ENCODE measurements at places on chromosomes 7 and 10. TPM values are rescaled to one million over a fixed set of nuclear protein-coding genes. Genes with fewer than 3 reads are reported as not detected.

GRCh38 chr10:15120523-15120922 lies 23.4 kb downstream of the RPP38 start:
- H3K36me3 ChIP-seq, result peaks cover 12% of the 10 kb centered on the region
- H3K4me1 ChIP-seq, result peaks cover 7% of the 10 kb centered on the region
- DNase-seq, result peak; percentile 79
- H3K4me3 ChIP-seq, result no peak overlapping the region
- no peak overlapping the region for H3K27ac ChIP-seq

DNA sequence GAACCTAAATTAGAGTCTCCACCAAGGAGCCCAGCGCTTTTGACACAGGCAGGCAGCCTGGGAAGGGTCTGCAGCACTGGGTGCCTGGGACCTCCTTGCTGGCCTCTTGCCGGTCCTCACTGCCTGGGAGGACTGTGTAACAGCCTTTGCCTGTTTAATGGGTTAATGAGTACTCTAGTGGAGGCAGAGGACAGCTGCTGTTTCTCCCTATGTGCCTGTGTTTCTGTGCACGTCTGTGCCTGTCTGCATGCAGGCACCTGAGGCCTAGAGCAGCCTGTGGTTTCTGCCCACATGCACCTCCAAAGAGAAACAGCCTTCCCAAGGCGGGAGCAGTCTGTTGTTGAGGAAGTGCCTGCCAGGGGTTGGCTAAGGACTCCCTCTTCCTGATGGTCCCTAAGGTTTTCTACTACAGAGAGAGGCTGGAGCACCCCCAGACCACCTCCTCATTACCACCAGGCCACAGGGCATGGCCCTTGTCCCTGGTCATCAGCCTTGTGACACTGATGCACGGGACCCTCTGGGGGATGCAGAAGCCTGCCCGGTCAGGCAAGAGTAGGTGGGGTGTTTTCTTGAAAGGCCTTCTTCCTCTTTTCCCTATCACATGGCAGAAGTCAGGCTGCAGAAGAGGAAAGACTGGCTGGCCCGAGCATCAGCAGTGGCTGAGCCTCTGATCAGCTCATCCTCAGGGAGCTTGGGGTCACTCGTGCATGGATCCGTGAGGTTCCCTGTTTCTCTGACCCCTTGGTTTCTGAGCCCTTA lies 14.2 kb downstream of the SLC29A3 start:
- no peak for DNase-seq
- H3K27ac ChIP-seq, result no peak overlapping the region
- no peaks in the 10 kb centered on the region for H3K36me3 ChIP-seq
- no peaks in the 10 kb centered on the region for H3K4me1 ChIP-seq

GRCh38 chr10:420154-421121 lies 269.0 kb downstream of the DIP2C start:
- H3K36me3 ChIP-seq, result peaks cover 50% of the 10 kb centered on the region
- no peak for DNase-seq
- no peaks in the 10 kb centered on the region for H3K27me3 ChIP-seq
- H3K4me1 ChIP-seq, result no peaks in the 10 kb centered on the region
- H3K4me3 ChIP-seq, result no peak overlapping the region
- no peak overlapping the region for H3K27ac ChIP-seq

- H3K4me1 ChIP-seq, result no peaks in the 10 kb centered on the region
- no peak overlapping the region for H3K27ac ChIP-seq
- H3K4me3 ChIP-seq, result no peak overlapping the region
- H3K36me3 ChIP-seq, result no peaks in the 10 kb centered on the region
- no peak for DNase-seq
- no peaks in the 10 kb centered on the region for H3K27me3 ChIP-seq
Measured at GRCh38 chr10:87605628-87606251, 53.9 kb upstream of the PAPSS2 start.

Gene DNA2
- polyA plus RNA-seq, result 3.9 TPM

Gene TIMM23B
- 12.9 TPM for polyA plus RNA-seq

Gene AKR1C4
- not detected for polyA plus RNA-seq

Gene NIPSNAP2
- polyA plus RNA-seq, result 33.7 TPM

Gene NUTM2E
- not detected for polyA plus RNA-seq

Gene OR6V1
- polyA plus RNA-seq, result not detected

- no peak overlapping the region for H3K4me3 ChIP-seq
- H3K4me1 ChIP-seq, result peaks cover 47% of the 10 kb centered on the region
- peaks cover 14% of the 10 kb centered on the region for H3K36me3 ChIP-seq
- no peaks in the 10 kb centered on the region for H3K27me3 ChIP-seq
- DNase-seq, result no peak
Measured at GRCh38 chr10:79106256-79107050, 37.7 kb downstream of the ZMIZ1 start.

DNA sequence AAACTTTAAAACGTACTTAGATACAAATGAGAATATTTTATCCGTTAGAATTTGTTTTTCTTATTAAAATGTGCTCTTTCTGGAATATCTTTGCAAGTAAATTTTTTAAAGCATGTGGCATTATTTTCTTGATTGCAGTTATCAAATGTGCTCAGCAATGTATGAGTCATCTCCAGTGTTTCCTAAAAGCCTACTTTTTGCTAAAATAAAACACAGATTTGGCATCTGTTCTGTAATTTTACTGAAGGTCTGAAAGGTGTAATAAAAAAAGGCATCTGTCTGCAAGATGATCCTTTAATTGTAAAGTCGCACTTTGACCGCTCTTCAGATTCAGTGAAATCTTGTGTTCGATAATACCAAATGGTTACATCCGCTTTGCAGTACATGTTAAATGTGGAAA lies 3.4 kb downstream of the GNAT3 start:
- no peak overlapping the region for H3K4me3 ChIP-seq
- DNase-seq, result peak; percentile 52
- no peaks in the 10 kb centered on the region for H3K36me3 ChIP-seq
- H3K27ac ChIP-seq, result no peak overlapping the region
- H3K27me3 ChIP-seq, result no peaks in the 10 kb centered on the region
- no peaks in the 10 kb centered on the region for H3K4me1 ChIP-seq

DNA sequence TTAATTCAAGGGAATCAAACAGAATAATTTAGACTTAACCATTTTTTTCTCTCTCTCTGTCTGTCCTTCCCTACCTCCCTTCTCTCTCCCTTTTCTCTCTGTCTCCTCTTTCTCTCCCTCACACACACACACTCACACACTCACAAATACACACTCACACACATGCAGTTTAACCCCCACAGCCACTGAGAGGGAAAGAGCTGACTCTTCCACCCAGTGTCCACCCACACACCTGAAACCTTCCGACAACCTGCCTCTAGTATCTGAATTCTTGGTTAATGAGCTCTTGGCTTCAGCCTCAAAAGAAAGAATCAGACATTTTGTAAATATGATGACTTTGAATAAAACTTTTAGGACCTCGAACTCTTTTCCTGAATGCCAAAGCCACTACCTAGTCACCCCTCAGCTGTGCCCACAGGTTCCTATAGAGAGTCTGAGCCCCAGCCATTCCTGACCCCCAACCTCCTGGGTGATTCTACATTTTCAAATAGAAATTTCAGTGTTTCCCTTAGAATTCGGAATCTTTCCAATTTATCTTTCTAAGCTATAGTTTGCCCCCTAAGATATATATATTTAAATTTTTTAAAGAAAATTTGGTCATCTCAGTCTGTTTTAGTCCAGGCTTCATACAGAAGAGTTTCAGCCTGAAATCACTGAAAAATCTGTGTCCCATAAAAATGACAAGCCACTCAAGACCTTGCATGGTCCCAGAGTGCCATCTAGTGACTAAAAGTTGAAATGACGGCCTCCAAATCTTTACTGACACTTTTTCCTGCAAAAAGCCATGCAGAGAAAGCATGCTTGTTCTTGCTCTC lies 202.8 kb downstream of the IPMK start:
- no peaks in the 10 kb centered on the region for H3K4me1 ChIP-seq
- no peaks in the 10 kb centered on the region for H3K36me3 ChIP-seq
- H3K27me3 ChIP-seq, result peaks cover 3% of the 10 kb centered on the region
- peak; percentile 58 for DNase-seq

Gene GJD4
- not detected for polyA plus RNA-seq

Gene TAF5
- polyA plus RNA-seq, result 1.9 TPM

DNA sequence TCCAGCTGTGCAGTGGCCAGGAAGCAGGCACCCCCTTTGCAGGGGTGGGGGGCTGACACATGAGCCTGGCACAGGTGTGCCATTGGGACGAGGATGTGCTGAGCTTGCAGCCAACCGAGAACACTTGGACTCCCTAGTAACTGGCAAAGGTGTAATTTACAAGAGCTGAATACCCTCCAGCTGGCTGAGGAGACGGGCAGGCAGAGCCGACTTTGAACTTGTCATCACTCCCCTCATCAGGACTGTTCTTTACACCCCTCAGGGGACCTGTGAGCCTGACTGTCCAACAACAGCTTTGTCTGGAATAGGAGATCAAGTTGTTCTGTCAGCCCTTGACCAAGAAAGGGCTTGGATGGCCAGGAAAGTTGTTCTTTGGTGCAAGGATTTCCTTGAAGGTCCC lies 61.2 kb downstream of the CDH23 start:
- no peak overlapping the region for H3K27ac ChIP-seq
- H3K4me1 ChIP-seq, result no peaks in the 10 kb centered on the region
- no peak for DNase-seq
- no peak overlapping the region for H3K4me3 ChIP-seq

GRCh38 chr7:120864141-120864900 lies 6.4 kb upstream of the TSPAN12 start:
- no peak overlapping the region for H3K4me3 ChIP-seq
- H3K27ac ChIP-seq, result no peak overlapping the region
- DNase-seq, result no peak
- H3K27me3 ChIP-seq, result peaks cover 6% of the 10 kb centered on the region
- no peaks in the 10 kb centered on the region for H3K36me3 ChIP-seq
- no peaks in the 10 kb centered on the region for H3K4me1 ChIP-seq

DNA sequence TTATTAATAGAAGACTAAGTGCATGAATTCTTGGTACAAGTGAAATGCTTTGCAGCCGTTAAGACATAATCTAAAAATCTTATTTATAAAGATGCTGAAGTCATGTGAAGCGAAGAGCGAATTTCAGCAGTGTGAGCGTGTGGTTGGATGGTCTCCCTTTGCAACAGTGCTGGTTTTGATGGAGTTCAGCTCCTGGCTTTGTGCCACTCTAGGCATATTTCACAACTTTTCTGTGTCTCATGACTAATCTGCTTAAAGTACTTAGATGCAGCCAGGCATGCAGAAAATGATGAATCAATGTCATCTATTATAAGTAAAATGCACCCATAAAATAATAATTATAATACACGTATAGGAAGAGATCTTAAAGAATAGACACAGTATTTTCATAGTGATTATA lies 107.2 kb upstream of the TCERG1L start:
- no peaks in the 10 kb centered on the region for H3K36me3 ChIP-seq
- H3K27ac ChIP-seq, result no peak overlapping the region
- H3K4me3 ChIP-seq, result no peak overlapping the region
- H3K4me1 ChIP-seq, result no peaks in the 10 kb centered on the region
- DNase-seq, result no peak

DNA sequence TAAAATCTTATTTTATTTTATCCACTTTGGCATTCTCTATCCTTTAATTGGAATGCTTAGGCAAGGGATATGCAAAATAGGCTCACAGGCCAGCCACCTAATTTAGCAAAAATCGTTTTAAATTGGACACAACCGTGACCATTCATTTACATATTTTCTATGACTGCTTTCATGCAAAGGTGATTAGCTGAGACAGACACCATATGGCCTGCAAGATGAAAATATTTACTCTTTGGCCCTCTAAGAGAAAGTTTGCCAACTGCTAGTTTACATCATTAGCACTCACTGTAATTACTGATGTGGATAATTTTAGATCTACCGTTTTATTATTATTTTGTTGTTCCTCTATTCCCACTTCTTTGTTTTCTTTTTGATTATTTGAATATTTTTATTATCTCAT lies 375.5 kb upstream of the LRRTM3 start:
- DNase-seq, result no peak
- no peaks in the 10 kb centered on the region for H3K4me1 ChIP-seq
- no peaks in the 10 kb centered on the region for H3K36me3 ChIP-seq

Gene SRI
- 126 TPM for polyA plus RNA-seq

Gene CPVL
- not detected for polyA plus RNA-seq

Gene PLXNA4
- 0.01 TPM for polyA plus RNA-seq

Gene SFTPD
- polyA plus RNA-seq, result not detected

- H3K36me3 ChIP-seq, result no peaks in the 10 kb centered on the region
- no peak overlapping the region for H3K27ac ChIP-seq
- no peaks in the 10 kb centered on the region for H3K4me1 ChIP-seq
- H3K4me3 ChIP-seq, result no peak overlapping the region
Measured at GRCh38 chr7:70383066-70383782, 748.7 kb upstream of the GALNT17 start.

Gene GRM3
- not detected for polyA plus RNA-seq

Gene PDE1C
- 10.9 TPM for polyA plus RNA-seq

GRCh38 chr10:75606203-75606779 lies 174.9 kb downstream of the LRMDA start:
- no peak overlapping the region for H3K27ac ChIP-seq
- peaks cover 3% of the 10 kb centered on the region for H3K27me3 ChIP-seq
- no peak for DNase-seq
- H3K4me1 ChIP-seq, result no peaks in the 10 kb centered on the region

Gene SUFU
- 10.0 TPM for polyA plus RNA-seq

DNA sequence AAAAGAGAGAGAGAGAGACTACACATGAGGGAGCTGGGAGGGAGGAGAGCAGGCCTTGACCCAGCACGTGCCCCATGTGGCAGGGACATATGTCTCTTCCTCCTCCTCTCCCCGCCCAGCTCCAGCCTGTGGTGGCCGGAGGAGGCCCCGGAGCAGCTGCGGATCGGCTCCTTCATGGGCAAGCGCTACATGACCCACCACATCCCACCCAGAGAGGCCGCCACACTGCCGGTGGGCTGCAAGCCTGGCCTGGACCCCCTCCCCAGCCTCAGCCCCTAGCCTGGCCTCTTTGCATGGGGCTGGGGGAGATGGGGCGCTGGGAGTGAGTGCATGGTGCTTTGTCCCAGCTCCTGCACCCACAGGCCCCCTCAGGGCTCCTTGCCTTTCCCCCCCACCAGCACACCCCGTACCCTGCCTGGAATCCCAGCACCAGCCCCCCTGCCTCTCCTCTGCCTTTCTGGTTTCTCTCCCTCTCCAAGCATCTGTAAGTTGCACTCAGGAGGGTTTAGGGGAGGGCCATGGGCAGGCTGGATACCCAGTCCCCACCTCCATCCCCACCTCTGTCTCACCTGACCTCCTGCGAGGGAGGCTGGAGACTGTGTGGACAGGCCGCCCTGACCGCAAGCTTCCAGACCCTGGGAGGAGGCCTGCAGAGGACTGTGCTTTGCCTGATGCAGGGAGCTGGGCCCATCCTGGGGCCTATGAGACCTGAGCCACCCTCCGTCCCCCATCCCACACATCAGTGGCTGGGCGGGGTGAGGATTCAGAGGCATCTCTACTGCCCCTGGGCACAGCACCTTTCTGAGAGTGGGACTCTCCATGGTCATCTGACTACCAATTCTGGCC lies 4.8 kb downstream of the UPK3B start:
- no peaks in the 10 kb centered on the region for H3K27me3 ChIP-seq
- no peak overlapping the region for H3K4me3 ChIP-seq
- DNase-seq, result no peak
- no peaks in the 10 kb centered on the region for H3K36me3 ChIP-seq
- peaks cover 2% of the 10 kb centered on the region for H3K4me1 ChIP-seq
- H3K27ac ChIP-seq, result no peak overlapping the region

GRCh38 chr7:140402178-140402835 lies 1.6 kb upstream of the RAB19 start:
- H3K27me3 ChIP-seq, result peaks cover 17% of the 10 kb centered on the region
- peak; percentile 76 for DNase-seq
- no peaks in the 10 kb centered on the region for H3K36me3 ChIP-seq
- H3K4me3 ChIP-seq, result no peak overlapping the region
- peaks cover 3% of the 10 kb centered on the region for H3K4me1 ChIP-seq

Gene HOXA11
- polyA plus RNA-seq, result 0.04 TPM

Gene HTR7
- polyA plus RNA-seq, result 0.44 TPM
